Urinary bladder (tissue), 4 donors: ENCODE measurements at places on chromosomes 16 and 17. TPM values are rescaled to one million over a fixed set of nuclear protein-coding genes. Genes with fewer than 3 reads are reported as not detected.
A peak's percentile ranks its signal among the peaks of the same experiment; 100 is the strongest.

Gene TMIGD1
- not detected for total RNA-seq

- DNase-seq, result no peak
Measured at GRCh38 chr16:88726408-88726749, 20.1 kb downstream of the CTU2 start.

- no peak for DNase-seq
Measured at GRCh38 chr17:35368081-35368830, 5.2 kb downstream of the SLFN11 start.

GRCh38 chr16:25855063-25855462 lies 163.3 kb downstream of the HS3ST4 start:
- no peak for DNase-seq

DNA sequence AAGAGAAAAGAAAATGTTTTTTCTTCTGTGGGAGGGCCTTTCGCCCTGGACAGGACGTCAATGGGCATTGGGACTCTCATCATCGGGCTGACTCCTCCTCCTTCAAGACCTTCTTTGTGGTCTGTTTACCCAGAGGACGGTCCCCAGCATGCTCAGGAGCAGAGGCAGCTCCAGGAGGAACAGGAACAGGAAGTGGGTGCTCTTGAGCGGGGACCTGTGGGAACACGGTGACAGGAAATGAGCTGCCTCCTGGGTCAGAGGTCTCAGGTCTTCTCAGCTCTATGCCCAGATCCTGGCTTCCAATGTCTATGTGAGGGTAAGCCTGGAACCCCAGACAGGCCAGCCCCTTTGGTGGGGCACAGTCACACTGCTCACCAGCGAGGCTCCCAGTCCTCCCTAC lies 12.2 kb downstream of the CD300LD start:
- DNase-seq, result no peak

DNA sequence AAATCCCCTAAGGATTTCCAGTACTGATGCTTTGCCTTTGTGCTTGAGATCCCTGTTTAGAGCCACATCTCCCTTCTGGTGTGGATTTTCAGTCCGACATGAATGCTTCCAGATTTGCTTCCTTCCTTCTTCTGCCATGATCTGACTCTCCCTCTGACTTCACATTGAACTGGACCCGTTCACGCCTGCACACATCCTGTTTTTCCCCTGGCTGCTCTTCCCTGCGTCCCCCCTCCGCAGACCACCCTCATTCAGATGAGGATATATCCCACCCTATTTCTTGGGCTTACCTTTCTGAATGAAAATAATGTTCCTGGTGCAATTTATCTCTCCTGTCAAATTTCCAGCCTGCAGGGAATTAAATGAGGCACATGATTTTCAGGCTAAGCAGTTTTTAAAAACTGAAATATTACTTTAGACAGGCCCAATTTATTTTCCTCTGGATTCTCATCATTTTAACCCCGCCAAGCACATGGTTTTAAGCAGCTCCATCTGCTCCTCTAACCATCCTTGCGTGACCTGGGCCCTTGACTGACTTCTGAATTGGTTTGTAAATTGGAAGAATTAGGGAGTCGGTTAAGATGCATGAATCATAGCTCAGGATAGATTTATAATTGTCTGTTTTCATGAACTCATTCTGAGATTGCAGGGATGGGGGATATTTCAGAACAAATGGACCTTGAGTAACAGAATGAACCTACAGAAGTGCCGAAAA lies 59.2 kb downstream of the BMERB1 start:
- DNase-seq, result peak; percentile 37

GRCh38 chr16:64217789-64218535 lies 903.9 kb downstream of the CDH11 start:
- no peak for DNase-seq

Gene MYO15A
- 1.2 TPM for total RNA-seq

DNA sequence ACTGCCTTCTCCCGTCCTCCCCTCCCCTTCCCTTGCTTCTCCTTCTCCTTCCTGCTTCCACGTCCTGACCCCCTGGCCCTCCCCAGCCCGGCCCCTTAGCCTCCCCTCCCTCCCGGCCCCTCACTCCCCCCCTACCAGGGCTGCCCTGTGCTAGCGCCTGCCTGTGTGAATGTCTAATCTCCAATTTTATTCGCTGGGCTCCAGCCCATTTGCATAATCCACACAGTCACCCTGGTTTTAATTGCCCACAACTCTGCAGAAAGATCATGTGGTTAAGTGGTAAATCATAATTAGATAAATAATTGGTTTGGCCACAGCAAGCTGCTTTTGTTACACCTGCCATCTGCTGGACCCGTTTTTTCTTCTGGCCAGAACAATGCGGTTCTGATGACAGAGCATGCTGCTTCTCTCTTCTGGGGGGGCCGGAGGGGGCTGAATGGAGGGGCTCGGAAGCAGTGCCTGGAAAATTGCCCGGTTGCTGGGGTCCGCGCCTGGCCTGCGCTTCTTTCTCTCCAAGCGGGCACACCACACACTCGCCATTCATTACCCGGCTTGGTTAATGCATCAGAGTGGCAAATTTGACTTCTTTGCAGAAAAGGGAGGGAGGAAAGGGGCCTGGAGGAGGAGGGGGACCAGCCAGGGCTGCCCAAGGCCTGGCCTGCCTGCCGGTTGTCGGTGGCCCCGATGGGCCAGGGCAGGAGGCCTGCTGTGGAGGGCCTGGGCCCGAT lies 19.5 kb upstream of the GSE1 start:
- DNase-seq, result no peak

DNA sequence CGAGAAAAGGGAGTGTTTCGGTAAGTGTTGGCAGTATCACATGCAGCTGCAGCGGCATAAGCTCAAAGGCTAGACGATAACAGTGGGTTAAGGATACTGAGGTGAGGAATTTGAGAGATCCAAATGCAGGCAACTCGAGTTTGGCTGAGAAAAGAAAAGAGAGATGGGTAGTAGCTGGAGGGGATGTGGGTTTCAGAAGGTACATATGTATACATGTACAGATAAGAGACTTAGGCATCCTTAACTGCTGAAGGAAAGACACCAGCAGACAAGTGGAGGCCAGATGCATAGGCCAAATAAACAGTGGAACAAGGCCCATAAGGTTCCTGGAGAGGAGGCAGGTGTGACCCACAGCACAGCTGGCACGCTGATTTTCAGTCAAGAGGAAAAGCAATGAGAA lies 86.6 kb upstream of the NETO2 start:
- DNase-seq, result no peak

- no peak for DNase-seq
Measured at GRCh38 chr16:71353736-71354135, 4.8 kb upstream of the CALB2 start.

GRCh38 chr16:78606545-78606944 lies 507.1 kb downstream of the WWOX start:
- no peak for DNase-seq

Gene FBXL16
- 0.26 TPM for total RNA-seq

Gene KCNH4
- total RNA-seq, result 0.79 TPM

DNA sequence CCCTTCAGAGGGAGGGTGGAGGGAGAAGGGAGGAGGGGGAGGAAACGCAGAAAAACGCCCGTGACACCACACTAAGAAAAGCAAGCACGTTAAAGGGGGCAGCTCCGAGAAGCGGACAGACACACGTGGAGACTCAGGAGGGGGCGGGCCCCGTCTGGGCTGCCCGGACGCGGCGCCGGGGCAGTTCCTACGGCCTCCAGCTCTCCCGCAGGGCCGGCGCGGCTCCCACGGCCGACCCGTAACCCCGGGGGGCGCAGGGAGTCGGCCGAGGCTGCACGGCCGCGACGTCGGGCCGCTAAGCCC lies 362 bp downstream of the KLHDC4 start:
- no peak for DNase-seq

Gene CYGB
- 14.4 TPM for total RNA-seq

Gene TBC1D16
- total RNA-seq, result 15.8 TPM

DNA sequence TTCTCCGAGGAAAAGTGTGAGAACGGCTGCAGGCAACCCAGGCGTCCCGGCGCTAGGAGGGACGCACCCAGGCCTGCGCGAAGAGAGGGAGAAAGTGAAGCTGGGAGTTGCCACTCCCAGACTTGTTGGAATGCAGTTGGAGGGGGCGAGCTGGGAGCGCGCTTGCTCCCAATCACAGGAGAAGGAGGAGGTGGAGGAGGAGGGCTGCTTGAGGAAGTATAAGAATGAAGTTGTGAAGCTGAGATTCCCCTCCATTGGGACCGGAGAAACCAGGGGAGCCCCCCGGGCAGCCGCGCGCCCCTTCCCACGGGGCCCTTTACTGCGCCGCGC lies at the start of gene ERBB2:
Gene ERBB2, plus strand, starts transcription at position 247 of the 330 bp plus-strand sequence. CDS start 175 bp downstream, outside the sequence.
- peak; percentile 75 for DNase-seq

Gene NOXO1
- not detected for total RNA-seq

DNA sequence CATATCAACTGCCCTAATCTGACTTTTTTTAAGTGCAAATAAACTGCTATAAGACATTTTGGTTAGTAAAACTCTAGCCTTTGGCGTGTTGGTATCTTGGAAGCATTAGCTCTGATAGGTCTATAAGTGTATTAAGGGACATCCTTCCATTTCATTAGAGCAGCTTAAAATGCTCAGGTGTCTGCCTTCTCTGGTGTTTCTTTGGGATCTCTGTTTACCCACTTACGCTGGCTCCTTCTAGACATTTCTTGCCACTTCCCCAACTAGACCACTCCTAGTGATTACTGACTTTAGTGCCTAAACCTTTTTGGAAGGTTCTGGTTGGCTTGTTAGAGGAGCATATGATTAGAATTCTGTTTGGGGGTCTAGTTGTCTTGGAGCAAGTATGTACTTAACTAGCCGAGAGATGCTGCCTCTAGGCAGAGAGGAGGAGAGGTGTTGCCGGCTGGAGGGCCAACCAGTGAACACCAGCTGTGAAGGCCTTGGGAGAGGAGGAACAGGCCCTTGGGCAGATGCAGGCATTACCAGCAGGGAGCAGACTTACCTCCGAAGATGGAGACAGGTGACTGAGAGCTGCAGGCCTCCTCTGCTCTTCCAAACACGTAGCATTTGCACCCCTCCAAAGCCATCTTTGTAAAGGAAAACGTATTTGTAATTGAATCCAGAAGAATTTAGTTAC lies 15.2 kb upstream of the CLEC18C start:
- no peak for DNase-seq

- no peak for DNase-seq
Measured at GRCh38 chr16:2091547-2092255, 43.9 kb downstream of the TSC2 start.

- DNase-seq, result no peak
Measured at GRCh38 chr16:10048850-10049249, 133.4 kb downstream of the GRIN2A start.

Gene KRTAP3-1
- not detected for total RNA-seq

Gene STUB1
- total RNA-seq, result 29.4 TPM

Gene ARMC7
- 2.5 TPM for total RNA-seq

GRCh38 chr17:80220736-80221215 lies 549 bp downstream of the SLC26A11 start:
- DNase-seq, result no peak

Gene GAS2L2
- total RNA-seq, result not detected

GRCh38 chr17:12568358-12569251 lies 97.1 kb upstream of the MYOCD start:
- DNase-seq, result no peak

- no peak for DNase-seq
Measured at GRCh38 chr16:9340526-9341256, 249.2 kb downstream of the HAPSTR1 start.

Gene KRT20
- total RNA-seq, result 23.2 TPM

Gene CRHR1
- 0.26 TPM for total RNA-seq

DNA sequence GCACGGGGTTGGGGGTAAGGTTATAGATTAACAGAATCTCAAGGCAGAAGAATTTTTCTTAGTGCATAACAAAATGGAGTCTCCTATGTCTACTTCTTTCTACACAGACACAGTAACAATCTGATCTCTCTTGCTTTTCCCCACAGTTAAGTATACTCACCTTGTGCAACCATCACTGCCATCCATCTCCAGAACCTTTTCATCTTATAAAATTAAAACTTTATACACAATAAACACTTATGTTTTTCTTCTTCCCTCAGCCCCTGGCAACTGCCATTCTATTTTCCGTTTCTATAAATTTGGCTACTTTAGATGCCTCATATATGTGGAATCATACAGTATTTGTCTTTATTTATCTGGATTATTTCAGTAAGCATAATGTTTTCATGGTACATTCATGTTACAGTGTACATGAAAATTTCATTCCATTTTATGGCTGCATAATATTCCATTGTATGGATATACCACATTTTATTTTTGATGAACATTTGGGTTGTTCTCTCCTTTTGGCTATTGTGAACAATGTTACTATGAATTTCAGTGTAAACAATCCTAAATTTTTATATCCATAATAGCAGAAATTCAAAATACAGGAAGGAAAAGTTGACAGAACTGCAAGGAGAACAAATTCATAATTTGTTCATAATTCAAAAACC lies 25.7 kb upstream of the FA2H start:
- no peak for DNase-seq

GRCh38 chr16:11138022-11138768 lies 117.8 kb downstream of the SOCS1 start:
- no peak for DNase-seq

Gene C16orf74
- 6.6 TPM for total RNA-seq

DNA sequence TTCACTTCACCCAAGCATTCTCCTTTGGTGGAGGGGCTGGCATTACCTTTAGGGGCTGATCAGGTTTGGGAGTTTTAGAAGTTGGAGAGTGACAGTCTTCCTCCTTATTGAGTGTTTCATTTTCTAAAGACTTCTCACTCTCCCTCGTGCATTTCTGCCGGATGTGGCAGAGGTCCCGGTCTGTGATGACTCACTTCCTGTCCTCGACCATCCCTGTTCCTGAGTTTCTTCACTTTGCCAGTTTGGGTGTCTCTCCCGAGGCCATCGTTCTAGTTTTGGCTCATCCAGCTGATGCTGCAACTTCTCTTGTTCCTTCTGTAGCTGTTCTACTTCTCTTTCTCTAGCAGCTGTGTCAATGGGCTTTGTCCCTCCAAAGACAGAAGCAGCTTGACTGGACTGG lies 104.3 kb downstream of the PHKB start:
- DNase-seq, result no peak

Gene SLC35G6
- not detected for total RNA-seq

Gene ASPHD1
- total RNA-seq, result 0.16 TPM

GRCh38 chr17:2521257-2521656 lies 9.6 kb upstream of the METTL16 start:
- DNase-seq, result no peak

GRCh38 chr17:28216528-28216927 lies 102.5 kb upstream of the TMEM97 start:
- no peak for DNase-seq

DNA sequence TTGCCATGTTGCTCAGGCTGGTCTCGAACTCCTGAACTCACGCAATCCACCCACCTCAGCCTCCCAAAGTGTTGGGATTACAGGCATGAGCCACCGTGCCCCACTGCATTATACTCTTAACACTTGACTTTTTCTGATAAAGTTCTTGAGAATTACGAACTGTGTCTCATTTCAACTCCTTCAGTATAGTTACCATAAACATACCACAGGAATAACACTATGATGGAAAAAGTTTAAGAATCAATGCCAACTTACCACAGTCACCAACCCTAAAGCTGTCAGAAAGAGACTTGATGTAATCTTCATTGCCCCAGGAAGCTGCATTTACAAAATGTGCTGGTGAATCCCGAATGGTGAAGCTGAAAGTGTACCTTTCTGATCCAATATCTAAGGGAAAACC lies 10.2 kb downstream of the MEIOB start:
- DNase-seq, result no peak

- DNase-seq, result no peak
Measured at GRCh38 chr16:54443352-54443751, 156.8 kb upstream of the IRX3 start.
